ENCODE measurements at places on chromosomes 2 and 18. TPM values are rescaled to one million over a fixed set of nuclear protein-coding genes. Genes with fewer than 3 reads are reported as not detected.
A peak's percentile ranks its signal among the peaks of the same experiment; 100 is the strongest.

Gene ALPP
- total RNA-seq = 0.20 TPM

GRCh38 chr18:13420969-13421686, 202.6 kb downstream of the LDLRAD4 start:
- DNase-seq = no peak

DNA sequence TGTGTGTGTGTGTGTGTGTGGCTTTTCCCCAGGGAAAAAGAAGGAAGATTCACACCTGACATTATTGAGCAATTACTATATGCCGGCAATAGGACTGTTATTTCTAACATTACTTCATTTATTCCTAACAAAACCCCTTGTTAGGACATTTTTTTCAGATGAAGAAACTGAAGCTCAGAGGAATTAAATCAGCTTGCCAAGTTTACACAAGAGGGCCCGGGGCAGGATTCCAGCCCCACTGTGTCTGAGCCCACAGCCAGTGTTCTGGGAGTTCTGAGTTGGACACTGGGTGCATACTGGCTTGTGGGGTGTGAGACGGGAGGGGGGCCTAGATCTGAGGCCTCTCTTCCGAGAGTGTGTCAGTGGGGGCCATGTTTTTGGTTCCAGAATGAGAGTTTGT, 9.9 kb downstream of the TOGARAM2 start:
- no peak for DNase-seq

GRCh38 chr2:6218926-6219325, 526.7 kb downstream of the SOX11 start:
- no peak for DNase-seq

Gene DSG2
- 107 TPM for total RNA-seq

GRCh38 chr18:30992231-30992630, 50.3 kb downstream of the DSC3 start:
- DNase-seq = no peak

Gene GPR45
- not detected for total RNA-seq

- DNase-seq = no peak
Observed at GRCh38 chr2:227433171-227433570, 38.8 kb upstream of the AGFG1 start.

DNA sequence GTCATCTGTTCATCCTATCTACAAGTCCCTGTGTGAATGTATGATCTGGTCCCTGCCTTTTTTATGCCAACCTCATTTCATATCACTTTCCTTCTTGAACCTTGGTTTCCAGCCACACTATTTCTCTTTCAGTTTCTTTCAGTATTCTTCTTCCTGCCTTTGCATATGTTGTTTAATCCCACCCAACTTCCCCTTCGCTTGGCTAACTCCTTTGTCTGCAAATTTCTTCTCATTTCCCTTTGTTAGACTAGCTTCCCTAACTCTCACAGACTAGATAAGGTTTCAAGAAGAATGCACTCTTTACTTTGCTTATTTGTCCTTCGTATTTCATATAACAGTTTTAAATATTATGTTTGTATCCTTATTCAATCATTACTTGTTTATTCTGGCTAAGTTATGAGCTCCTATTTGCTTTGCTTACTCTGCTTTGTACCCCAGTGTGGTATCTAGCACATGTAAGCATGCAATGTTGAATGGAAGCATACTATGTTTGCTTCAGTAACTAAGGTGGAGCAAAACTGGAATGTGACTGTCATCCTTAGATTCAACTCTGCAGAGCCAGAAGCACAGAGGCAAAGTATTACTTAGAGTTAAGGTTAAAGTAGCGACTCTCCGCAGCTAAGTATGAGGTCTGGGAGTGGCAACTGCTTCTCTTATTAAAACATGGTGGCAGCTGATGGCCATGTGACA, 681.3 kb downstream of the CPS1 start:
- DNase-seq = no peak

Gene TMEM17
- total RNA-seq = 1.5 TPM

DNA sequence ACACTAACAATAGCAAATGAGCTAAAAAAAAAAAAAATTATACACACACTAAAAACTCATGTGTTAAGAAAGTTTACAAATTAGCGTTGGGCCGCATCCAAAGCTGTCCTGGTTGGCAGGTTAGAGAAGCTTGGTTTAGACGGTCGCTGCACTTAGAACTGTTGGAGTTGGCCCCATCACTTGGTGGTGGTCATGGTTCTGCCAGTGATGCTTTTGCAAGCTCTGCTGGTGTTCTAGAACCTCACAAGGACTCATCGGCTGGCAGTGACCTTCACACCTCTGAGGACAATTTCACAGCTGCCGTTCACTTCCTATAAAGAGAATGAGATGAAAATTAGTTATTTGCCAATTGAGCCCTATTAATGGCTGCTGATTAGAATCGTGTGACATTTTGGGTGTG, 229.0 kb downstream of the AGAP1 start:
- no peak for DNase-seq

Gene SRBD1
- total RNA-seq = 18.3 TPM

Gene PDE11A
- total RNA-seq = 0.13 TPM

DNA sequence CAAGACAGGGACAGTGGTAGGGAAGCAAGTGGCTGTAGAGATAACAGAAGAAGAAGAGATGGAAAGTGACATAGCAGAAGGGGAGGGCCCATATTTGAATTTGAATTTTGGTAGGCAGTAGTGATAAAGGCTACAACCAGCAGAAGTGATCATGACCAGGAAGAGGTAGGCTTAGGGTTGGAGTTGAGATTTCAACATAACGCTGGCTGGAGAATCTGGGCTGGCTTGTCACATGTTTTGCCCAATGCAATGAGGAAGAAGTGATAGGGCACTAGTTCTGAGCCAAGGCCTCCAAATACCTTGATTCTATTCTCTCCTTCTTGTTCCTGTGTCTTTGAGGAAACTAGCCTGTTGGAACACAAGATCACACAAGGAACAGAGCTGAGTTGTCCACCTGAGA, 69.4 kb downstream of the SCG2 start:
- no peak for DNase-seq

GRCh38 chr2:160111951-160112798, 49.8 kb upstream of the PLA2R1 start:
- DNase-seq = no peak

GRCh38 chr2:174078275-174078674, 113.1 kb upstream of the SP3 start:
- no peak for DNase-seq

GRCh38 chr2:128373451-128374000, 54.9 kb upstream of the HS6ST1 start:
- no peak for DNase-seq

DNA sequence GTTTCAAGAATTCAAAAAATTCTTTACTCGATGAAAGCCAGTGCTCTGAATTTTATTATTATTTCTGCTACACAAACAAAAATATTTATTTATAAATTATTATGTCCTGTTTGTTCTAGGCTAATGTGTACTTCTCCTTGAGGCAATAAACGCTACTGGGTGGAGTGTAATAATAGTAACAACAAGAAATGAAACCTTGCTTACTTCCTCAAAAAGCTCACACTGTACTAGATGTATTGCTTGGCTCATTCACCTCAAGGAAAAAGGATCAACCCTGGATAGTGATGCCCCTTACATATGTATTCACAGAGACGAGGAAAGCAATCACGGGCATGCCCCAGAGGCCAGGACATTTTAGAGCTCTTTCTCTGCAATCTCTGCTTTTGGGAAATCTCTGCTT, 685.6 kb upstream of the NXPH2 start:
- DNase-seq = no peak

DNA sequence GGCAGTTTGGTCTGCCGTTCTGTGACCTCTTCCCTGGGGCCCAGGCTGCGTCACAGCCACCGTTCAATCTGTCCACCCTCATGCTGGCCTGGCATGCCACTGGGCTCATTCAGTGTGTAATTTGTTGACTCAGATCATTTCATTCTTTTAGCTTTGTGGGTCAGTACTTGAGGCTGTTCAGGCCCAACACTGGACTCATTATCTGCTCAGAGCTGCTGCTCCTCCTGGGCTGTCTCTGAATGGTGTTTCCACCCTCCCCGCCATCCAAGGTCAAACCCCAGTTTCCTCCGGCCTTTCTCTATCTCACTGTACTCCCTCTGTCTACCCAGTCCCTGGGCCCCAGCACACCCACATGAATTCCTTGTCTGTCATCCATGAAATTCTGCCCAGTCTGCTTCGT, 152.4 kb upstream of the NCK2 start:
- no peak for DNase-seq

GRCh38 chr2:218474527-218474926, 55.6 kb downstream of the VIL1 start:
- no peak for DNase-seq

Gene MEP1B
- total RNA-seq = not detected

GRCh38 chr2:118186110-118186857, 98.0 kb downstream of the INSIG2 start:
- peak; percentile 92 for DNase-seq
